ENCODE measurements at places on chromosomes 6 and 20. TPM values are rescaled to one million over a fixed set of nuclear protein-coding genes. Genes with fewer than 3 reads are reported as not detected.

DNA sequence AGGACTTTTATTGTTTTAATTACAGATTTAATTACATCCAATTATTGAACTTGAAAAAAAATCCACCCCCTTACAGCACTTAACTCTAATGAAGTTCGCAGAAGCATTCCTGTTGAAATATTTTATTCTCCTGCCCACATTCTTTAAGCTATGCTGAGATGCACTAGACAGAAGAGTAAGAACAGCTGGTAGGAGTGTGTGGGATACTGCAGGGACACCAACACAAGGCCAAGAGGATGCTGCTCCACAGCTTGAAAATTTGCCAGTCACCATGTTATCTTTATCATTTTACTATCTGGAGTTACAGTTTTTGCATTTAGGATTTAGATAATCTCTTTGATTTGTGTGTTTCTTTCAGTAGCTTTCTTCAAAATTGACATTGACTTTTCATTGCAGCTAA, 180.7 kb downstream of the EPHA7 start:
- no peak for DNase-seq

Gene GGT7
- total RNA-seq: 22.2 TPM

Gene TNF
- 0.71 TPM for total RNA-seq

Gene OPRM1
- total RNA-seq: not detected

- no peak for DNase-seq
Measured at GRCh38 chr20:59571551-59572314, 32.6 kb upstream of the PHACTR3 start.

GRCh38 chr6:168352096-168352495, 32.5 kb upstream of the DACT2 start:
- no peak for DNase-seq

DNA sequence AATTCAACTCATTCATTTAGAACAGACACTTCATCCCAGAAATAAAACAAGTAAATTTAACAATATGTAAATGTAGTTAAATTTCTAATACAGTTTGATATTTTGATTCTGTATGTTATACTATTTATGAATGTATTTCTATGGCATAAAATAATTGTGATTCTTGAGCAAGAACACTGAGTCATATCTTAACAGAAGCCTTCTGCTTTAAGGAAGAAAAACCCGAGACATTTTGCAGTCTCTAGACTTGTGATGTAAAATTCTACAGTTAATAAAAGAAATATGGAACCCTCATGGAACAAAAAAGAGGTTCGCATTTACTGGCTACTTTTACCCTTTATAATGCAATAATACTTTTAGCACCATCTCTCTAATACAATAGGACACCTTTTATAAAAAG, 47.9 kb upstream of the SCML4 start:
- DNase-seq: no peak

Gene BPIFA1
- not detected for total RNA-seq

Gene LY6G6F
- not detected for total RNA-seq

Gene ZC2HC1B
- not detected for total RNA-seq

DNA sequence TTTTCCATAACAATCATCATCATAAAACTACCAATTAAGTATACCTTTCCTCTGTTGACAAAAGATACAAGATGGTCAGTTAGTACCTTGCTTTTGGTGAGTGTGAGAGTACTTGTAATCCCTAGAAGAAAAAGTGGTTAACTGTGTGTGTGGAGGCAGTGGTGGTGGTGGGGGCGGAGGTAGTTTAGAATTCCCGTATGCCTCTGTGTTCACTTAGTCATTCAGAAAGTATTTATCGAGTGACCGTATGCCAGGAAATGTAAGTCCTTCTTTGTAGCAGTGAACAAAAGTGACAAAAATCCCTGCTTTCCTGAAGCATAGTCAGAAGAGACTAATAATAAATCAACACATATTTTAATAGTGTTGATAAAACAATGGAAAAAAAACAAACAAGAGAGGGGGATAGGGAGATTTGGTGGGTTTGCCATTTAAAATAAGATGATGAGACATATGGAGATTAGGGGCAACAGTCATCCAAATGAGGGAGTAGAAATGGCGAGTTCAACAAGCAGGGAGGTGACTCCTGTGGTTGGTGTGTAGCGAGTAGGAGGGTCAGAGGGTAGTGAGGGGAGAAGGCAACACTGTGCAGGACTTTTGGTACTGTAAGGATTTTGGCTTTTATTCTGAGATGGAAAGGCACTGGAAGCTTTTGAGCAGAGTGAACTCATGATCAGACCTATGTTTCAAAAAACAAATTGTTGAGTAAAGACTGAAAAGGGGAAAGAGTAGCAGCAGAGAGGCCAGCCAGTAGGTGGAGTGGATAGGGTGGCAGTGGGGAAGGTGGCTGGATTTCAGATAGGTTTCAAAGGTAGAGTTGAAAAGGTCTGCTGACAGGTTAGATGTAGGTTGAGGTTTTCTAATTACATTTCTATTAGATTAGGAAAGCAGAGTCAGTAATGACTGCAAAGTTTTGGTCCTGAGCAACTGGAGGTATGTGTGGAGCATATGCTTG, 40.3 kb upstream of the SIM1 start:
- DNase-seq: peak; percentile 20

Gene ATP6V1G2
- total RNA-seq: 0.78 TPM

- no peak for DNase-seq
Measured at GRCh38 chr6:117955684-117956256, 48.7 kb downstream of the SLC35F1 start.

Gene ERVFRD-1
- total RNA-seq: not detected

- DNase-seq: no peak
Measured at GRCh38 chr6:150905769-150906168, 40.3 kb downstream of the MTHFD1L start.

GRCh38 chr6:153367021-153367420, 235.9 kb upstream of the RGS17 start:
- no peak for DNase-seq

- DNase-seq: no peak
Measured at GRCh38 chr20:47679462-47679861, 105.8 kb downstream of the SULF2 start.

Gene VWA7
- total RNA-seq: 0.68 TPM

DNA sequence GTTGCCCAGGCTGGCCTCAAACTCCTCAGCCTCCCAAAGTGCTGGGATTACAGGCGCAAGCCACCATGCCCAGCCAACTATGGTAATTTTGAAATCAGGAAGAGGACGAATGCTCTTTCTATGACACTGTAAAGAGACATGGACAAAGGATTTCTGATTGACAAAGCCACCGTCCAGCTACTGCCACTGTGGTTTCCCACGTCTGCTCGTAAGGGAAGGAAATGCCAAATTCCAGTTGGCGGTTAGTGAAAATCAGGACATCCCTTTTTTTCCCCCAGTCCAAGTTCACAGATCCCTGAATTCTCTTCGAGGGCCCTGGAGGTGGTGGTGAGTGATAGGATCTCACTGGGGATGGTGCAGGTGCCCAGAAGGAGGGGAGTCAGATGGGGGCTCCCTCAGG, 31.2 kb downstream of the SNAI1 start:
- no peak for DNase-seq

DNA sequence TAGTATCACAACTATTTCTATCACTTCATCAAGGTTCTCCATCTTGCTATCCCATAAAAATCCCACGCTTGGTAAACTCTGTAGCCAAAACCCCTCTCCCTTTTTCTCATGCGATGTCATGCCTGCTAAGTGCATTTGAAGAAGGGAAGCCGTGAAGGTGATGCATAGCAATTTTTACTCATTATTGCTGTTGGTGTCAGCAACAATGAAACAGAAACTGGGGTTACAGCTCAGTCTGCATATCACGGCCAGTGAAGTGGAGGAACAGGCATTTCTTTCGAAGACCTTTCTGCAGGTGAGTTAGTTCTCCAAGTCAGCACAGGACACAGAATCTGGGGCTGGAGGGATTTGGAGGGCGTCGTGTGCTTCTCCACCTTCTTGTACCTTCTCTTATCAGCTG, 5.8 kb downstream of the UNC93A start:
- no peak for DNase-seq

DNA sequence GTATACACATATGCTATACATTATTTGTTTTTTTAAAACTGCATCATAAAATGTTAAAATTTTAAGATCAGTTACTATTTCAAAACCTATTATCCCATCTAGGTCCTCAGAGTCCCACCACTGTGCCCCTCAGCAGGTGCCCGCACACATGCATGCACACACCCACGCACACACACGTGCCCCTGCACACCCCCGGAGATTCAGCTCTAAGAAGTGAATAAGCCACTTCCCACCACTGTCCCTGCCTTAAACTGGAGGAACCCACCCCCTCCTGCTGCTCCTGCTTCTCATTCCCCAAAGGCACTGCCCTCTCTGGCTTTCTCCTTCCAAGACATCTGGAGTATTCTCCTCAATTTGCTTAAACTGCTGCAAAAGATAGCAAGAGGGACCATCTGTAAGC, 5.4 kb upstream of the FAM210B start:
- DNase-seq: no peak

GRCh38 chr6:35737413-35738211, 780 bp downstream of the ARMC12 start:
- no peak for DNase-seq

GRCh38 chr6:135030056-135030473, 24.6 kb downstream of the HBS1L start:
- no peak for DNase-seq

DNA sequence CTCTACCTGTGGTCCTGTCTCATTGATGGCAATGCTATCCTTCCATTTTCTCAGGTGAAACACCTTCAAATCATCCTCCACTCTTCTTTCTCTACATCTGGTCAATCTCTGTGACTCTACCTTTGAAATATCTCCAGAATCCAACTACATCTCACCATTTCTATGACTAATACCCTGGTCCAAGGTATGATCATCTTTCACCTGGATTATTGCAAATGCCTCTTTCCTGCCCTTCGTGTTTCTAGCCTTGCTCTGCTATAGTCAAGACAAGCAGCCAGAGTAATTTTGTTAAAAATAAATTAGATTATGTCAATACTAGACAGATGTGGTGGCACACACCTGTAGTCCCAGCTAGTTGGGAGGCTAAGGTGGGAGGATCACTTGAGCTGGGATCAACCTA, 17.8 kb upstream of the BLCAP start:
- no peak for DNase-seq

DNA sequence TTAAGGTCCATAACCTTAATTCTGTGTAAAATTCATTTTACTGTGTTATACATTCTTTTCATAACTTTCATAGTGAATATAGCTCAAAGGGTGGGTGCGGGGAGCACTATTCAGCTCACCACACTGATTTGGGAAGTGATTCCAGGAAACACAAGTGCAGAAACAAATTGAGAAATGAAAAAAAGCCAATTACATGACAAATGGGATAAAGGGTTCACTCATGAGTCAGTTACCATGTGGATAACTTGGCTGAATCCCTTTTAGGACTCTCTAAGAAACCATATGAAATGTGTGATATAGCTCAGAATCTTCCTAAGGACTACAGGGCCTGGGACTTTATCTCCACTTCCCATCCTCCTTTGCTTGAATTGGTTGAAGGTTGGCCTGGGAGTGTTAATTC, 3.1 kb upstream of the BTN2A1 start:
- DNase-seq: no peak

GRCh38 chr6:154605882-154606370, 95.4 kb upstream of the CNKSR3 start:
- no peak for DNase-seq

DNA sequence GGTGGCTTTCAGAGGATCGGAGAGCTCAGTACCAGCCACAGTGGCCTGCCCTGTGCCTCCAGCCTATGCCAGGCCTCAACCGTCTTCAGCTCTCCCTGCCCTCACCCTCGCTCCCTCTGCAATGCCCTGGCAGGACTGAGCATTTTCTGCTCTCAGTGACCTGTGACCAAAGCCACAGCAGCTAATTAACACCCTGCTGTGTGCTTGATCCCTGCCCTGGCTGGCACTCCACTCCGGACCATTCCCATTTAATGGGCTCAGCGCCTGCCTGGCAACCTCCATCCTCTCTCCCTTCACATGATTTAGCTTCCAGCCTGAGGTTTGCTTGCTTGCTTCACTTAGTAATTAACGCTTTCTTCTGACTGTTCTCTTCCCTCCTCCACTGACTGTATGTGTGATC, 287.5 kb downstream of the LRFN2 start:
- no peak for DNase-seq

DNA sequence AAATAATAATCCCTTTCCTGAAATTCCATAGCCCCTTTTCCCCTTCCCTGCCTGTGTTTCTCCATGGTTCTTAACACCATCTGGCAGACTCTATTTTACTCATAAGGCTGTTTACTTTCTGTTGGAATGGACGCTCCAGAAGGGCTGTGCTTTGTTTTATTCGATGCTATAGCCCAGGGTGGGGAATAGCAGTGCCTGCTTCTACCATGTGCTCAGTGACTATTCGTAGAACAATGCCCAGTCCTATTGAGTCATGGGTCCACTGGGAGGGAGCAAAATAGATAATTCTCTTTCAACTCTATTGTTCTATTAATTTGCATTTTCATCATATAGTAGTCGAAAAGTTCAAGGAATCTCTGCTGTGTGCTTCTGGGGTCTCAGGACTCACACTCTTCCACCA, 565.1 kb downstream of the C6orf118 start:
- DNase-seq: no peak

Gene CEP162
- 6.3 TPM for total RNA-seq

Gene PHACTR1
- total RNA-seq: 42.9 TPM

GRCh38 chr6:74182992-74183391, 487.0 kb downstream of the CD109 start:
- no peak for DNase-seq
